T-cell (primary cell): ENCODE measurements at places on chromosomes 7 and 10.

DNA sequence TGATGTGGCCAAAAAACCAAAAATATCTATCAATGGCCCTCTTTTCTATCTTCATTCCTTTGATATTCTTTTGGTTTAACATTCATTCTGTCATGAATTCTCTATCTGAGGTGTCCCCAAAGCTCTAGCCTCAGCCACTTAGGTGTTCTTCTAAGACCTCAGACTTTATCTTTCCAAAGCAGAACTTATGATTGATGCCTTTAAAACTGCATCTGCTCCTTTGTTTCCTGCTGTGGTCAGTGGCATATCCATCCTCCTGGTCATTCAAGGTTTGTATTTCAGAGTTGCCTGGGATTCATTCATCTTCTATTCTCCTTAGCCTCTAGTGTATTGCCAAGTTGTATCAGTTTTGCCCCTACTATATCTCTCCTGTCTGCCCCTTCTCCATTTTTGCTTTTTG is 30.6 kb downstream of the FHIP2A start:
- no peak for DNase-seq

DNA sequence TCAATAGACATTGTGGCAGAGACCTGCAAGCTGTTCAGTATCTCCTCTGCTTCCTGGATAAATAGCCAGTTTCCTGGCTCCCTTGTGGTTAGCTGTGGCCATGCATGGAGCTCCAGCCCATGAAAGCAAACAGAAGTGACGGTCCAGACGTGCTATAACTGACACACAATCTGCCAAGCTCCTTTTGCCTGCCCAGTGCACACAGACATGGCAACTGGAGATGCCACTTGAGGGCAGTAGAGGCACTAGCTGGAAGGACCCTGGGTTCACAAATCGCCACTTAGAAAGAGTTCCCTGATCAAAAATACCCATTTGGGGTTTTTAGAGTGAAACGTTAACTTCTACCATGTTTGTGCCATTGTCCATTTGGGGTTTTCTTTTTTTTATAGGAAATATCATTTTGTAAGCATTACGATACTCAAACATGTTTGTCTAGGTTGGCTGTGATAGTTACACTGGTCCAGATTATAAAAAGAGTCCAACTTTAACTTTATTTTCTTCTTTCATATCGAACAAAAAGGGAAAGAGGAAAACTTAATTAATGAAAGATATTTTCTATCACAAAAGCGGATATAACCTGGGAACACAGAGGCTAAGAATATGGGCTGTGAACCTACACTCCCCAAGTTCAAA is 31.3 kb downstream of the KIN start:
- no peak for DNase-seq

GRCh38 chr10:122306282-122306681 is 35.2 kb downstream of the BTBD16 start:
- no peak for DNase-seq

- DNase-seq = no peak
These were observed 517.4 kb upstream of the ZMIZ1 start for GRCh38 chr10:78551184-78552005.
